Mesothelial cell of epicardium (in vitro differentiated cells): ENCODE measurements at places on chromosomes 3 and 15. TPM values are rescaled to one million over a fixed set of nuclear protein-coding genes. Genes with fewer than 3 reads are reported as not detected.

- no peak for DNase-seq
Observed at GRCh38 chr3:157467200-157467599, 30.6 kb downstream of the PTX3 start.

GRCh38 chr15:57134071-57134605 is 215.7 kb downstream of the TCF12 start:
- no peak for DNase-seq

Gene APBA2
- total RNA-seq: 33.1 to 36.7 TPM (median 34.3 TPM) in 3 replicates

DNA sequence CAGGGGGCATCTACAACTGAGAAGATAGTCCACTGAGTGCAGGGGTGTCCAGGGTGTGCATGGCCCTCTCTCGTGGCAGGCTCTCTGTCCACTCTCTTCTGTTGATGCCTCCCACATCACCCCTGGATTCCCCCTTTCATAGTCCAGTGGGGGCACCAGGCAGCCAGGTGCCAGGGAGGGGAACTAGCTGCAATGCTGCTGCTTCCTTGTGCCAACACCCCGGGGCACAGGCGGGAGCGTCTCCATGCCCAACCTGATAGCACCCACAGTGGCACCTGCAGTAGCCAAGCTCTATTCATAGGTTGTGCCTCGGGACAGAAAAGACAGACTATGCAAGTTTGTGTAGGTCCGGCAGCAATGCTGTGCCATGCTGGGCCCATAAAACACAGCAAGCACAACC is 11.7 kb downstream of the DUOX2 start:
- no peak for DNase-seq

Gene TTLL13
- 0.33 to 0.77 TPM (median 0.47 TPM) in 3 replicates for total RNA-seq

Gene SCN11A
- total RNA-seq: 1.6 to 1.9 TPM (median 1.6 TPM) in 3 replicates

- peak; percentile 93 for DNase-seq
Observed at GRCh38 chr3:181709537-181710279, 2.0 kb upstream of the SOX2 start.
